T-cell (primary cell): ENCODE measurements at places on chromosomes 5 and 9.

DNA sequence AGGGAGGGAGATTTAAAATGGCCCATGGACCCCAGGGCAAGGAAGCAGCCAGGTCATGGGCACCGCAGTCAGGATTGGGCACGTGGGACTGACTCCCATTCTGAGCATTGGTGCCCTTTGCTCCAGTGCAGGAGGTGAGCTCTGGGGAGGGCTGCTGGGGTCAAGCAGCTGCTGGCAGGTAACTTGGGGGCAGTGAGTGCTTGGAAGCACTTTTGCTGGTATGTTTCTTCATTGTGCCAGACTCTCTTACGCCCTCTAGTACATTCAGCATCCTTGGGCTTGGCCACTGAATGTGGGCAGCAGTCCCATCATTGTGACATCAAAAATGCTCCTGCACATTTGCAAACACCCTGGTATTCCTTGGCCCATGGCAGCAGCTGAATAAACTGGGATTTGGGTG lies 32.7 kb downstream of the PRRC2B start:
- no peak for DNase-seq

GRCh38 chr5:35229076-35230037 lies 930 bp downstream of the PRLR start:
- no peak for DNase-seq

DNA sequence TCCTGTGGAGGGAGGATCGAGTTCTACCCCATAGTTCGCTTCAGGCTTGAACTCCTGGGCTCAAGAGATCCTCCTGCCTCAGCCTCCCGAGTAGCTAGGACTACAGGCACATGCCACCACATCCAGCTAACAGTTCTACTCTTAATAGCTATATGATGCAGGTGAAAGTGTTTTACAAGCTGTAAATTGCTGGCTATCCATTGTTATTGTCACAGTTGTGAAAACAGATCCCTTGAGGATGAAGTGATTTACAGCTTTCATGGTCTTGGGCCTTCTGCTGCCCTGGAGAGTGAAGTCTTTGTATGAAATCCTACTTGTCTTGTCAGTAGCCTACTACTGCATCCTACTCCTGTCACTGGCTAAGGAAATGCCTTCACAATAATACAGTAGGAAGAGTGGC lies 48.0 kb downstream of the GRAMD2B start:
- DNase-seq: no peak

DNA sequence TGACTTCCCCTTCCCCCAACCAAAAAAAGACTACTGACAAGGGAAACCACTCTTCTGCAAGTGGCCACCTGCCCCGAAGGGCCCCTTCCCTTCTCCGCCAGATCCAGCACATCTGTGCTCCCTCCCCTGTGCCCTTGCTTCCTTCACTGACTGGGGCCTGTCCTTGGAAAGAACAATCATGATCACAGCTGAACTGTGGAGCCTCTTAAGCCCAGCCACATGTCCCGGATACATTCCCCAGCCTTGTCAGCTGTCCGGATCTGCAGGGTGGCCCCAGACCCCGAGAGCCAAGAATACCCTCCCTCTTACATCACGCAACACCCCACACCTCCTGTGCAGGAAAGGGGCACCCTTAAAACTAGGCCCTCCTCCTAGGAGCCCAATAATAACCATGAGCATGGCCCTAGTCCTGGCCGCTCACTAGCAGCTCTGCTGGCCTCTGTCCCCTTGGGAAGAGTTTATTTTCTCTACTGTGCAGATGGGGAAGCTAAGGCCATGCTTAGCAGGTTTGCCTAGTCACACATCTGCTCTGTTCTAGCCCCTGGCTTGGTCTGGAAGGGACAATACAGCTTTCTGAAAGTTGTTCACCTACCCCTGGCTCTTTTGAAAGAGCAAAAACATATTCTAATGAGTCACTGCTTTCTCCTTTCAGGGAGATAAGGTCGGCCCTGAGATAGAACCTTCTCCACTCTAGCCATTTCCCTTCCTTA lies 3.8 kb downstream of the SPRY4 start:
- DNase-seq: no peak

GRCh38 chr9:134014946-134015345 lies 10.3 kb upstream of the BRD3OS start:
- no peak for DNase-seq

- DNase-seq: no peak
Observed at GRCh38 chr5:56389261-56389660, 156.1 kb upstream of the ANKRD55 start.

DNA sequence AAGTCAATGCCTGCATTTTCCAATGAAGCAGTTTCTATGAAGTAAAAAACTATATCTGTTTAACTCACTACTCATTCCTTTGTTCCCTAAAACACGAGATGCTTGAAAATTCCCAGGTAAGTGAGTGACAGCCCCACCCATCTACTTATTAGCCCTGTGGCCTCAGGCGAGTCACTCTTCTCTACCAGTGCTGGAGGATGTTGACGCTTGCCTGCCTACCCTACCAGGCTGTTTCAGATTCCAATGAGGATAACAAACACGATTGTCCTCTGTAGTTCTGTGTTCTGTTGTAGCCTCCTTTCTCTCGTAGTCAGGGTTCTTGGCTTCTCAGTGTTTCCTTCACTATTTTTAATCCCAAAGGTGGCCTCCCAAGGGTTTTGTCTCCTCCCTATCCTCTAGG lies 388.8 kb downstream of the KDM4C start:
- DNase-seq: no peak

- no peak for DNase-seq
Observed at GRCh38 chr5:107483231-107484024, 187.3 kb downstream of the EFNA5 start.

DNA sequence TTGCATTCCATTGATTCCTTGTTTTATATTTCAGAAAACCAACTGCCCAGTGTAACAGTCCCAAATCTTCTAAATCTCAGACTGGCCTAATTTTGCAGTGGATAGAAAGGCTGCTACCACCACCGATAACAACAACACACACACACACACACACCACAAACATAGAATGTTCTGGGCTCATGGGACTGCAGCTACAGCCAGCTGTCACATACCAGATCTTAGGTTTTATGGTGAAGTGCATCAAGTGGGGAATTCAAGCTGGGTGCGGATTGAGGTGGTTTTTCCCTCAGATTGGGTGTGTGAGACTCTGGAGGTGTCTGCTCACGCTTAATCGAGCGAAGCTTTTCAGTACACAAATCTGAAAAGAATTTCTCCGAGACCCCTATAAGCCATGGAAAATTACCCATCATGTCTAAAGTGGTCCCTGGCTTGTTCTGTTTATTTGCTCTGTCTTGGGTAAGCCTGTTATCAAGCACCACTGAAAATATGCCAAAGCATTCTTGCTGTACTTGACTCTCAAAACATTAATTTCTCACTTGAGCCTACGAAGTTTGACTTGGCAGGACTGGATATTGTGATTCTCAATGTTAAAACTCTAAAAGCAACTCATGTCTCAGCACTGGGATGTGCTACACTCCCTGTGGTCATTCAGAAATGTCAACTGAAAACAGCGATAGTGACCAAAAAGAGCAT lies 71.1 kb downstream of the ALDH7A1 start:
- DNase-seq: no peak
